ENCODE measurements at places on chromosomes 6 and 20.
A peak's percentile ranks its signal among the peaks of the same experiment; 100 is the strongest.

DNA sequence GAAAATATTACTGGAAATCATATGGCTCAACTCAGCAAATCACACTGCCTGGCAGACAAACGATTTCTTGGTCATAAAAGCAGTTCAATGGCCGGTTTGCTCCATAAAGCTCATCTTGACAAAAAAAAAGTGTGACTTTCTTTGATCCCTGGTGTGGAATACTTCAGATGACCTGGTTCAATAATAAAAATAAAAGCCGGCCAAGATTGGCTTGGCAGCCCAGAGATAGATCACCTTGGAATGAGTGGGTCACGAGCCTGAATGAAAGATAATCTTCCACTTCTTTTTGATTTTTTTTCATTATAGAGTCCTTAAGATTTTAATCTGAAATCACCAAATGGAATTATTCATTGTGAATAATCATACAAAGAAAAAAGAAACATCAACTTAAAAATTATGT is 445.3 kb upstream of the CITED2 start:
- no peak for DNase-seq

DNA sequence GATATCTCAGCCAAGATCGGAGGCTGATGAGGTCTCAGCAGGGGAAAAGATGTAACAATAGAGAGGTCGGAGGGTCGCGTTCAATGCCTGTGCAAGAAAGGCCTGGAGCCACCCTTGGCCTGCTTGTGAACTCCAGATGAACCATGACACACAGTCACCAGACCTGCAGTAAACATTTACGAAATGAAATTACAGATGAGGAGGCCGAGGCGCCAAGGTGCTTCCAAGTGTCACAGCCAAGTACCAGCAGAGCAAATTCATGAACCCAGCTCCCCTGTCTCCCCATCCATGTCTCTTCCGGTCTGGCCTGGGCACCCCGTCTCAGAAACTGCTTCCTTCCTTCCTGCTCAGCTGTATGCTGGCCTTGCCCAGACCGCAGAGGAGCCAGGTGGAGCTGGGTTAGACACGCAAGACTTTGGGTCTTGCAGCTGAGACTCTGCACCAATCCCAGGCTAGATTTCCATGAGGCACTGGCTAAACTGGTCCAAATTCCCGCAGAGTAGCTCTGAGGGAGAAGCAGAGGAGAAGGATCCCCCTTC is 48.1 kb downstream of the CHMP4B start:
- DNase-seq = no peak

- DNase-seq = peak; percentile 10
Observed at GRCh38 chr6:159151266-159151855, 17.8 kb upstream of the FNDC1 start.

DNA sequence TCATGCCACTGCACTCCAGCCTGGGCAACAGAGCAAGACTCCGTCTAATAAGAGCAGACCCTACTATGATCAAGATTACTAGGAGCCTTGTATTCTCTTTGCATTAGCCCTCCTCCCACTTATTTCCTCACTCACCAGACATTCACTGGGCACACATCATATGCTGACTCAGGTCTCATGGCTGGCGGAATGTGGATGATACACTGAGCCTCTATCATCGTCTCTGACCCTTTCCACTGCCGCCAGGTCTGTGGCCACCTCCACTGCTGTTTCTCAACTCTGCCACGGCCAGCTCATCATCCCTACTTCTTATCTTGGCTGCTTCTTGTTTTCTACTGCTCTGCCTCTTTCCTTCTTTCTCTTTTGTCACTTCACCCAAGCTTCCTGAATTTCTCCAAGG is 161.0 kb downstream of the BACH2 start:
- no peak for DNase-seq

DNA sequence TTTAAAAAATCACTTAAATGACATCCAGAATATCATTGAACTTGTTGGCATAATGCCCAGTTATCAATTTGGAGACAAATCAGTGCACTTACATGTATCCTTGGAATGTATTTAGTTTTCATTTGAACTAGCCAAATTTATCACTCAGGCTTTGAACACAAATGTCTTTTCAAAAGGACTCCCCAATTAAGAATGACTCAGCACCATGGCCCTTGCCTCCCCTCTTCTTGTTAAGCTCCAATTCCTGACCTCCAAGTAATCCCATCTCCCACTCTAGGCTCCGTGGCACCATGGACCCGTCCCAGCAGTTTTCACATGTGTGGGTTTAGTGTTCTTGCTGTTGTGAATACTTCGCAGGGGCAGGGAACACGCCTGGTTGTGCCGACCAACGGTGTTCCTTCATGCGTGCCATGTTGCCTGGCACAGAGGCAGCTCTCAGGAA is 2.7 kb downstream of the AKAP12 start:
- no peak for DNase-seq

Data from NCI-H345 (cell line).